ENCODE measurements at places on chromosomes 3 and 15.

GRCh38 chr3:18445401-18446148 lies 20.4 kb upstream of the SATB1 start:
- no peak for DNase-seq

- no peak for DNase-seq
These were observed 42.4 kb downstream of the ARRDC4 start for GRCh38 chr15:98002866-98003265.

DNA sequence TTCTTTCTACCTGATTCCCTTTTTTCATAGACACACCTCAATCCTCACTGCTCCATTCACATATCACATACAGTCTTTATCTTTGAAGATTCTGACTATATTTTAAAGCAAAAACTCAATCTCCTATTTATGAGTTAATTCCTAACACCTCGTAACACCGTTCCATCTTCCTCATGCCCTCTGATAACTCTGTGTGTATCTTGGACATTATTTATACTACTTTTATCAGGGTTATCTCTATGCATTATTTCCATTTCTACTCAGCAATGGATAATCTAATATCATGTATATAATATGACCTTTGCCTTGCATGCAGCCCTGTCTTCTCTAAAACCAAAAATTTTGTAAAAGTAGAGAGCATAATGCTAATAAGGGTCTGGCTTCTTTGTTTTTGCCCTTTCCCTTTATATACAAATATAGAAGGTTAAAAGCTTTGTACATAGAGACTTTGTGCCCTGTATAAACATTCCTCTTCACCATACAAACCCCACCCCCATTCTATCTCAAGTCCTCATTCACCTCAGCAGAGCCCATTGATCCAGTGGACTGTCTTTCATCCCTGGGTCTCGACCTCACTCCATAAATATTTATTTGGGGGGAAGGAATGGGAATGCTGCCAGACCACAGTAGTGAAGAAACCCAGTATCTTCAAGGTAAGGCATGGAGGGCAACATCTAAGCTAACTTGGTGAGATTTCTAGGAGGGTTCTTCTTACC lies 21.8 kb downstream of the TRIM42 start:
- no peak for DNase-seq

- DNase-seq: no peak
These were observed 23.5 kb downstream of the DUSP7 start for GRCh38 chr3:52032702-52033408.

GRCh38 chr3:163722405-163722804 lies 1355.9 kb downstream of the SI start:
- DNase-seq: no peak

DNA sequence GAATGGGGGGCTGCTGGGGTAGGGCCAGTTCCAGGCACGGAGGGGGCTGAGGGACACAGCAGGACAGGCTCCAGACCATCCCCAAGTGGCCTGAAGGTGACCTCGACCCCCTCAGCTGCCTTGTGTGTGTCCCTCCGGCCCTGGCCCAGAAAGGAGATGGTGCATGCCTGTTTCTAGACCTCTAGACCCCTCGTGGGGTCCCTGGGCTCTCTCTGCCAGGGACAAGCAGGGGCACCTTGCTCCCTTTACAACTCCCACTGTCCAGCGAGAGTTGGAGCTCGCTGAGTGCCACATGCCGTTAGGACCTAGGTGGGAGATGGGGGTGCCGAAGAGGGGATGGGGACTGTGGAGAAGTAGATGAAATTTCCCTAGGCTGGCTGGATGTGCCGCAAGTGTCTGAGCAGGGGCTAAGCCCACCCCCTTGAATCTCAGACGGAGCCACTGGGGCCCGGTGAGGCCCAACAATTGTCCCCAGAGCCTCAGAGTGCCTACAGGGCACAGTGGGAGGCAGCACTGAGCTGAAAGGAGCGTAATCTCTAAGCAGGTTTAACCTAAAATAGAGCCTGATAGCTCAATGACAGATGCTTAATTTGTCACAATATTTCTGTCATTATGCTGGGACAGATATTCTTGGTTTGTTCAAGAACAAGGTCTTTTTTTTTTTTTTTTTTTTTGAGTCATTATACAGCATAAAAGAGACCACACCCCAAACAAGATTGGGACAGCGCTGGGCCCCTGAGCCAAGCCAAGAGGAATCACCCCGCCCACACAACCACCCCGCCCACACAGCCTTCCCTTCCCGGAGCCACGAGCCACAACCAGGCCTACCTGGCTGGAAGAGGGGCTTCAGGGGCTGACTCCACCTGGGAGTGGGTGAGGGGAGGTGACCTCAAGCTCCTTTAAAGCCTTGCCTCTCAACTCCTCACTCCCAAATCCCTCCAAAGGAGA lies 23.6 kb upstream of the KLF13 start:
- no peak for DNase-seq

- DNase-seq: peak; percentile 16
These were observed 509.3 kb upstream of the CFAP20DC start for GRCh38 chr3:59558906-59559720.

DNA sequence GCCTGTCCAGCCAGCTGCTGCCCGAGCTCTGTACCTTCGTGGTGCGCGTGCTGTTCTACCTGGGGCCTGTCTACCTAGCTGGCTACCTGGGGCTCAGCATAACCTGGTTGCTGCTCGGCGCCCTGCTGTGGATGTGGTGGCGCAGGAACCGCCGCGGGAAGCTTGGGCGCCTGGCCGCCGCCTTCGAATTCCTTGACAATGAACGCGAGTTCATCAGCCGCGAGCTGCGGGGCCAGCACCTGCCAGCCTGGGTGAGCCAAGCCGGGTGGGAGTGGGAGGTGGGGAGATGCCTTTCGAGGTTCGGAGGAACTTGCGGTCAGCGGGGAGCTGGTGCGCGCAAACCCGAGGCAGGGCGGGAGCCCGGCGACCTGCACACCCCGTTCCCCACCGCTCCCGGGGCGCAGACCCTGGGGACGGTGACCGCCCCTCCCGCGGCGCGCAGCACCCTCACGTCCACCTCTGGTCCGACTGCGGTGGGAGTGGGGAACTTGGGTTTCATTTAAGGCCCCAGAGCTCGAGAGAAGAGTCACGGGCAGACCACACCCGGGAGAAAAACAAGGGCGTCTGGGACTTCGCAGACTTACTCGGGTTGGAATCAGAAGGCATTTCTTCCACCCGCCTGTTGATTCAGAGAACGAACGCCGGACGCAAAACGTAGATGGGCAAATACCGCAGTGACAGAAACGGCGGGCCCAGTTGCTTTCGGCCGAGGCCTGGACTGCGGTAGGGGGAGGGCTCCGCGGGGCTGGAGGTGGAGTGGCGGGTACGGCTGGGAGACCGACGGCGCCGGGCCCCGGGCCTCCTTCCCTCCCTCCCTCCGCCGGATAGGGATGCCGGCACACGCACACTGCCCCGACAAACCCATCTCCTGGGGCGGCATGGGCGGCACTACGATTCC lies 708 bp downstream of the ESYT3 start:
- DNase-seq: peak; percentile 50

DNA sequence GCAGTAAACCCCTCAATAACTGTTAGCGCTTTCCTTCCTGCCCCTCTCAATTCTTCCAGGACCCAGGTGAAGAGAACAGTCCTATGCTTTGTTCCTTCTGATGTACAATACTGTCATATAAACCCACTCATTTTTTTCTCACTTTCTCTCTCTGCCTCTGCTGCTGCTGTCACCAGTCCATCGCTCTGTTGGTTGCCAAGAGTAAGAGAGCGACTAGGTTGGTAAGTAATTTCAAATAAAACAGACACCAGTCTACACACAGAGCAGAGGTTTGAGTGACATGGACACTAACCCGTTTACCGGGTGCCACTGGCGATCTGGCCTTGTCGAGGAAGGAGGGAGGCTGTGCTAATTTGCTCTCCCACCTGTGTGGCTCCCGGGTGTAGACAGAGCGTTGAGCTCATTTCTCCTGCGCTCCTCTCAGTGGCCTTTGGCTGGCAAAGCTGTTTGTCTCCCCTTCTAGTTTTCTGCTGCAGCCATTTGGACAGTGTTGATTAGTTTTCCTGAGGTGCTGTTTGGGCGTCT lies 215.4 kb downstream of the THSD4 start:
- no peak for DNase-seq

- DNase-seq: peak; percentile 88
These were observed 187.6 kb downstream of the NLGN1 start for GRCh38 chr3:173584838-173585831.

DNA sequence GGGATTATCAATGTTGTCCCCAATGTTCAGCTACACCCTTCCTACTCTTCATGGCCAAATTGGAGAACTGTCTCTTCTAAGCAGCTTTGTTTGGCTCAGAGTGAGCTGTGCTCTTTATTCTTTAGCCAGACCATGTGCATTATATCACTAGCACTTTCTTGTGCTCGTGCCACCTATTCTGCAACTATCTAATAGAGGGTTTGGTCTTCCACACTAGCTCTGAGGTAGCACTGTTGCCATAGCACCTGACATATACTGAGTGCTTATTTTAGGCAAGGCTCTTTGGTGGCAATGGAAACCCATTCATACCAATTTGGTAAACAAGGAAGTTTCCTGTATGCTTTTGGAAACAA lies 394.3 kb upstream of the C2CD4B start:
- no peak for DNase-seq

DNA sequence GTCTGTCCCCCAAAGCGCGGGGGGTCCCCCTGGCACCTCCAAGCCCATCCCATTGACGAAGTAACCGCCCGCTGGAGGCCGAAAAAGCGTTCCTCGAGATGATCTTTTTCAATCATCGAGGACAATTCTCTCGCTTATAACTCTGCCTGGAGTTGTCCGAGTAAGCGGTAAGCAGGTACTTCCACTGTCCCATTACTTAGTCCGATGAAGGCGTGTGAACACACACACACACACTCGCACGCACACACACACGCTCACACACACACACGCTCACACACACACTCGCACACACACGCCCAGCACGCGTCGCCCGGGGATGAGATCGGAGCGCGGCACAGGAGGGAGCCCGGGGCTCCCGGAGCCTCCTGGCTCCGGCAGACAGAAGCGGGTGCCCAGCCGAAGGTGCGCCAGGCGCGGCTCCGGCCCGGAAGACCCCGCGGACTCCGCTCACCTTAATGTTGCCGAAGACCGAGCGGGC lies 430 bp downstream of the SLCO2A1 start:
- DNase-seq: no peak

DNA sequence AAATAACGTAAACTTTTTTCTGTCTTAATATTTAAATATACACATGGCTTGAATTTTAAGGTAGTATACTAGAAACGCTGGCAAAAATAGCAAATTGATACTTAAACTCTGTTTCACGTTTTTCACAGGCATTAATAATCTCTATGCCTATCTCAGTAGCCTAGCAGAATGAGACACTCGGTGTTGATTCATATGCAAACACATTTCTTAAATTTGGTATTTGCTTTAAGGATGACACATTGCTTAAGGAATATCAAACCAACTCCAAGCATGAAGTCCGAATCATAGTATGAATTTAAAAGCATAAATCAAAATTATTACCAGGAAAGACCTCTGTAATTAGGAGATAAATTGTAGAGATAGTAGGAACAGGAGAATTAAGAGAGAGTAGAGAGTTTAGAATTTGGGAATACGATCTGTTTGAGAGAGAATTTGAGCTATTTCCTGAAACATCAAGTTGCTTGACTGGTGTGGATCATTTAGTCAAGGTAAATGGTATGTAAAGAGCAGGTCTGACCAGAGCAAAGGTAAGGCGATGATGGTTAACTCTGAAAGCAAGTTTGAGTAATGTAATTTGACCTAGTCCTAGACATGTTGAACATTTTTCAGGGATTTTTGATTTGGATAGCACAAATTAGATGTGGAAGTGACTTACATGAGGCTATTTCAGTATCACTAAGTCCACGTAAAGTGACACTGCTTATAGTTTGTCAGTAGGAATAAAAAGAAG lies 236.1 kb downstream of the ROBO1 start:
- no peak for DNase-seq

GRCh38 chr3:178270838-178271237 lies 265.4 kb upstream of the KCNMB2 start:
- no peak for DNase-seq

DNA sequence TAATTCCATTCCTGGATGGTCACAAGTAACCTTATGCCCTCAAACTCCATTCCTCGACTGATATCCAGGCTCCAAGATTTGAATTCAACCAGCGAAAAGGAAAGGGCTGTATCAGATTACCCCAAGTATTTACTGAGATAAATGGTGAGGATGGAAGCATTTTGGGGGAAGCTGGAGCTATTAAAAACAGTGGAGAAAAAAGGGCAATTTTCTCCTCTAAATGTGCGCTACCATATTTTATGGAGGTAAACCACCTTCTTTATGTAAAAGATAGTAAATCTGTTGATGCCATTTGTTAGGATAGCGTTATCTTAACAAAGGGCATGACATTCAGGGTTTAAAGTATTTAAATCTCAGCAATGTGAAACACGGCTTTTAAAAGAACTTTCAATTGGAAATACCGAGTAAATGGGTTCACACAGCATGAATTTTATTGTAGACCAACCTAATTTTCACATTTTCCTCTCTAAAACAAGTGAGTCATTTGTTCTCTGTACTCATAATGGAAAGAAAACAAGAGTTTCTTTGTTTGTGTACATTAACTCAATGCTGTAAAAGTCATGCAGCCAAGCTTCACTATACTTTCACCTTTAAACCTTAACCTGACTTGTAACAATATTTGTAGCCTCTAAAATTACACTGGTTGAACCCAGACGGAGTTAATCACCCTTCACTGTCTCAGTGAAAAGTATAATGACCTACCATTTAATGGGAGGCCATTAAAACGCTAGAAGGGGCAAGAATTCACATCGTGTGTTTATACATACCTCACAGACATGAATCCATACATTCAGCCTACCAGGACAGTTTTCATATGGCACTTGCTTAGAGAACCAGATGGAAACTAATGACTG lies 773.4 kb downstream of the ROBO1 start:
- DNase-seq: no peak

GRCh38 chr3:99248130-99248529 lies 346.6 kb upstream of the DCBLD2 start:
- DNase-seq: no peak

DNA sequence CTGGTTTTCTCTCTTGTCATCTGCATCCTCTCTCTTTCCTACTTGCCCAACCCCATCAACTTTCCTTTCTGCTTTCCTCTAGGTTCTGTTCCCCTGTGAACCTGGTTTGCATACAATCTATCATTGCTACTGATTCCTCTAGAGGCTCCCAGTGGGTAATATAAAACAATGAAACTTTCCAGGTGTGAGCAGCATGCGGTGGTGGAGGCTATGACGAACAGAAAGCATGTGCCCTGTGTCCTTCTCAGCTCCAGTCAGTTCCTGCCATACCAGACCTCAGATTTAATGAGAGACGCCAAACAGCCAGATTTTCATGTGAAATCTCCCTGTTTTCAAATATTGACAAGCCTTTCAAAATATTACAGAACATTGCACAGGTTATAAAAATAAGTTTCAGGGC lies 3.5 kb upstream of the ACAP2 start:
- no peak for DNase-seq

DNA sequence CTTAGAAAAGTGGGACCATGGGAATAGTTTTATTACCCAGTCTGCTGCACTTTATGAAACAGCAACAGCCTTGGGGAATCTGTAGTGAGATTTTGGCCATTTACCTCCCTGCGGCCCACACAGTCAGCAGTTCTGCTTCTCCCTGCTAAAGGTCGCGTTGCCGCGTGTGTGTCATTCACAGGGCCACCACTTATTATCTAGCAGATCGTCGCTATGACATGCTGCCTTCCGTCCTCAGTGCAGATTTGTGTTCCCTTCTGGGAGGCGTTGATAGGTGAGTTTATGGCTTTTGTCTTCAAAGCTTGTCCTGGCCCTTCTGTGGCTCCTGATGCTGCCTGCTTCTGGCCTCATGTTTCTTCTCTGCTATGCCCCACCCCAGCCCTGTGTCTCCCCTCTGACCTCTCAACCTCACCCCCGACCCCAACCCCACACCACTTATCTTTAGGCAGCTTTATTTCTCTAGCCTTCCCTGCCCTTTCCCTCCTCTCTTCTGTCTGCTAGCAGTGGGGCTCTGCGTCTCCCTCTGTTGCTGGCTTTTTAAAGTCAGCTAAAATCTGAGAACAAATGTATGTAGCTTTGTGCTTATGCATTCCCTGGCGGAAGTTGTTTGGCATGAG lies 30.1 kb downstream of the DIS3L start:
- DNase-seq: no peak

Data from COR-L47 (cell line).